ENCODE measurements at places on chromosomes 5 and 9.

DNA sequence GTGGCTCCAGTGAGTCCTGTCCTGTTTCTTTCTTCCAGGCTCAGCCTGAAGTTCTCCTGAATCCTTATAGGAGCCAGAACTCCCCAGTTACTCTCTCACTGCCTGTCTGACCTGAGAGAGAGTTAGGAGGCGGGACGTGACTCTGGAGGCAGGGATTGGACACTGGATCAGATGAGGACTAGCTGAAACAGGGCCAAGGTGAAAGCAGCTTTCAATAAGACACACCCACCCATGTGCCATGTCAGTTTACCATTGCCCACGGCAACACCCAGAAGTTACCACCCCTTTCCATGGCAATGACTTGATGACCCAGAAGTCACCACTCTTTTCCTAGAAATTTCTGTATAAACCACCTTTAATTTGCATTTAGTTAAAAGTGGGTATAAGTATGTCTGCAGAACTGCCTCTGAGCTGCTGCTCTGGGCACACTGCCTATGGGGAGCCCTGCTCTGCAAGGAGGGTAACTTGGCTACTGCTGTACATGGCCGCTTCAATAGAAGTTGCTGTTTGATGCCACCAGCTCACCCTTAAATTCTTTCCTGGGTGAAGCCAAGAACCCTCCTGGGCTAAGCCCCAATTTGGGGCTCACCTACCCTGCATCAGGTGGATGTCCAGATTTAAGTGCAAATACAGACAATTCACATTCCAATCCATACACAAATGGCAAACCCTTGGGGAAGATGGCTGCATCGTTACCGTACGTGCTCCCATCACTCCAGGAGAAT lies 13.7 kb downstream of the FCN2 start:
- DNase-seq: no peak

GRCh38 chr5:88085462-88085861 lies 183.2 kb downstream of the TMEM161B start:
- no peak for DNase-seq

GRCh38 chr5:176723440-176723839 lies 76.2 kb downstream of the TSPAN17 start:
- DNase-seq: no peak

DNA sequence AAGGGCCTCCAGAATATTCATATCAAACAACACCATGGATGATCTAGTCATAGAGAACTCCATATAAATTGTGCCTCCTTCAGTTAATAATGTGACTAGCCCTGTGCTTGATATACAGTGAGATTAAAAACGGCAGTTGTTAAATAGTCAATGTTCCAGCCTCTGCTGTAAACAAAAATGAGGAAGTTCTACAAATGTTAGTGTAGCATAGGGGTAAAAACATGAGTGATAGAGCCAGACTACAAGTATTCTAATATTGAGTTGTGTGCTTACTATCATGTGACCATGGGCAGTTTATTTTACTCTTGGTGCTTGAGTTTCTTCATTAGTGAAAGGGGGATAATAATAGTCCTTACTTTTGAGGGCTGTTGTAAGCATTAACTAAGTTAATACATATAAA lies 43.3 kb upstream of the SLCO6A1 start:
- no peak for DNase-seq

GRCh38 chr5:17257705-17258273 lies 40.4 kb downstream of the BASP1 start:
- no peak for DNase-seq

DNA sequence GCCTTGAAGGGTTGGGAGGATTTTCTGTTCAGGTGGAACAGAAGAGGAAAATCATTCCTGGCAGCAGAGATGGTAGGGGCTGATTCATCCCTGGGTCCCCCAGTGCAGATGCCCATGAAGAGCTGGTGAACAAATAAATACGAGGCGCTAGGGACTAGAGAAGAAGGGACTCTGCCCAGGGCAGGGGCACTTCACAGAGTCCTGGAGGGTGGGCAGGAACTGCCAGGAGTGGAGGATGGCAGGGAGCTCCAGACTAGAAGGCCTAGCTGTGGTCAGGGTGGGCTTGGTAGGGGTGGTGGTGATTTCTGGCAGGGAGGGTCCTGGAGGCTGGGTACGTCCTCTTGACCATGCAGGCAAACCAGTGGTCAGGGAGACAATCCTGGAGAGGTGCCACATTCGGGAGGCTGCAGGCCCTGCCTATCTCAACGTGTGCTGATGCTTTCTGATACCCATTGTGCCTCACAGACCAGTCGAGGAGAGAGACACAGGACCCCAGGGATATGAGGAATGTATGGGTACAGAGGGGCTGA lies 69.9 kb downstream of the CRB2 start:
- no peak for DNase-seq
